ENCODE measurements at places on chromosomes 3 and 15. TPM values are rescaled to one million over a fixed set of nuclear protein-coding genes. Genes with fewer than 3 reads are reported as not detected.

Gene NDN
- polyA plus RNA-seq = 12.2 TPM

Gene MEIS2
- 89.7 TPM for polyA plus RNA-seq

Gene ST3GAL6
- 95.9 TPM for polyA plus RNA-seq

Gene ZPLD1
- not detected for polyA plus RNA-seq

Gene CHL1
- 0.96 TPM for polyA plus RNA-seq

Gene DPPA4
- polyA plus RNA-seq = not detected

Gene GPR171
- 0.19 TPM for polyA plus RNA-seq

Gene SAXO2
- 0.32 TPM for polyA plus RNA-seq

Gene HEG1
- polyA plus RNA-seq = 23.7 TPM

Gene LMOD3
- polyA plus RNA-seq = 38.6 TPM

Gene FAM162A
- 269 TPM for polyA plus RNA-seq

Gene KNG1
- polyA plus RNA-seq = 0.11 TPM

Gene DENND4A
- polyA plus RNA-seq = 5.4 TPM

Gene MYO9A
- 10.9 TPM for polyA plus RNA-seq

- H3K4me3 ChIP-seq = no peak overlapping the region
- H3K36me3 ChIP-seq = no peaks in the 10 kb centered on the region
- H3K27ac ChIP-seq = no peak overlapping the region
- DNase-seq = no peak
These were observed 14.5 kb downstream of the SPTBN5 start for GRCh38 chr15:41879321-41879845.

DNA sequence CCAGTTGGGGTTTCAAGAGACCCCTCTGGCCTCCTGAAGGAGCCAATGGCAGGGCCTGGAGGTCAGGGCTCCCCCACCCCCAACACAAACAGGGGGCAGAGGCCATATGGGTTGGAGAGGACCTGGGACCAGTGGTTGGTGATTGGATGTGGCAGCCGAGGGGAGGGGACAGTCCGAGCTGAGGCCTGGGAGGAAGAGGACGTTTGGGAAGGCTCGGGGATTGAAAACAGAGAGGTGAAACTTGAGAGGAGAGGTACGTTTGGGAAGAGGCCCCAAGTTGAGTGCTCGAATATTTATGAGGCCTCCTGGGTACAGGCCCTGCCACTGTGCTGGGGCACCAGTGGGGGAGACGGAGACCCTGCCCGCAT lies 53.7 kb downstream of the DNAJB8 start:
- no peaks in the 10 kb centered on the region for H3K27me3 ChIP-seq
- peaks cover 7% of the 10 kb centered on the region for H3K4me1 ChIP-seq
- DNase-seq = no peak
- H3K4me3 ChIP-seq = no peak overlapping the region

DNA sequence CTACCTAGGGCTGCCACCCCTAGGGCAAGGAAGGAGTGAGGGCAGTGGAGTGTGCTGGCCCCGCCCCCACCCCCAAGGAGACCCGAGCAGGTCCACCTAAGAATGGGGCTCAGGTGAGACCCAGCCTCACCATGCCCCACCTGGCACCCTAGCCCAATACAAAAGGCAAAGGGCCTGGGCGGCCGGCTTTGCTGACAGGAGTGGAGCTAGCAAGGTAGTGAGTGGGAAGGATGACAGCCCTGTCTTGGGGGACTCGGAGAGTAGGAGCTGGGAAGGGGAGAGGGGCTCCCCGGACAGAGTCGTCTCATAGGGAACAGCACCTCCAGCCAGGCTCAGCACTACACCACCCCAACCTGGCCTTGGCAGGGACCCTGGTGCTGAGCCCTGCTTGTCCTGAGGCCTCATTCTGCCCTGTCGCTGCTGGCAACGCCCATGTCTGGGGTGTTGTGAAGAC lies 12.1 kb downstream of the C15orf39 start:
- DNase-seq = no peak
- peaks cover 28% of the 10 kb centered on the region for H3K4me1 ChIP-seq
- H3K36me3 ChIP-seq = no peaks in the 10 kb centered on the region
- H3K27ac ChIP-seq = no peak overlapping the region

DNA sequence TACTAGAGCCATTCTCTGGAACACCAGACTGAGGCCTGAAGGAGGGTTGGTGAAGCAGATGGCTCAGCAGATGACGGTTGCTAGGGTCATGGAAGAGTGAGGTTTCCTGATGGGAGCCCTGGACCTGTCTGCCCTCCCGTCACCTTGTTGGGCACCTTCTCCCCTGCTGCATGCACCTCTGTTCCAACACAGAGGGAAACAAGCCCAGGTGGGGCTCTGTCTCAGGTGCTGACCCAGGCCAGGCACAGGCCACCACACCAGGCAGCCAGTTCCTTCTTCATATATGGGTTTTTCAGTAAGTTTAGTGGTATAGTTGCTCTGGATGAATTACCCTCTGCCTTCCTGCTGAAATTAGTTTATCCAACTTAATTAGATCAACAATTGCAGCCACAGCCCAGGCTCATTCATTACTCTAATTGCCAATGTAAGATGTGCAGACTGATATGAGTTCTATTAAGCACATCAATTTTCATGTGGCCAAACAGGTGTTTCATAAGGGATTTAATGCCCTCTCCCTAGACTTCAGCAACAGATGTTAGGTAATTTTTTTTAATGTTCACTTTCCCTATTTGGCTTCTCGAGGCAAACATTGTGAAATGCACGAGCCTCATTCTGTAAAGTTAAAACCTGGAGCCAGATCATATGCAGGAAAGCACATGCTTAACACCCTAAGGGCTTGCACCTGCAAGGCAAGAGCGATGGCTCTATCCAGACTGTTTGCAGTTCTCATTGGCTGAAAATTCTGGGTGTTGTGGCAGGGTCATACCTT lies 174.8 kb downstream of the CHDH start:
- no peaks in the 10 kb centered on the region for H3K36me3 ChIP-seq
- DNase-seq = no peak
- no peak overlapping the region for H3K27ac ChIP-seq
- no peaks in the 10 kb centered on the region for H3K4me1 ChIP-seq

DNA sequence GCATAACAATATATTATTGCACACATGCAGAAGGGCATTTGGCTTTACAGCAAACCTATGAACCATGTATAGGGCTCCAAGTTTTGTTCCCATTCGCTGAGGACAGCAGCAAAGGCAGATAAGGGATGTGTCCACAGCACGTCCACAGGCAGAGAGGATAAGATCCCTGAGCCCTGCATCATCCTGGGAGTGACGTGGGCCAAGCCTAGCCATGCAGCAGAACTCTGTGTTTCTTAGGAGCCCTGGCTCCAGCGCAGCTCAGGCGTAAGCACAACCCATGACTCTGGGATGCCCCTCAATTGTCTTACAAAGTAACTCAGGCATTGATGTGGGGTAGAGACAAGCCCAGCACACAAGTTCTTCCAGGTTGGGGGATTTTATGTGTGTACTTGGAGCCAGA lies 194.3 kb upstream of the CTDSPL start:
- DNase-seq = no peak
- peaks cover 35% of the 10 kb centered on the region for H3K4me1 ChIP-seq
- H3K4me3 ChIP-seq = no peak overlapping the region

DNA sequence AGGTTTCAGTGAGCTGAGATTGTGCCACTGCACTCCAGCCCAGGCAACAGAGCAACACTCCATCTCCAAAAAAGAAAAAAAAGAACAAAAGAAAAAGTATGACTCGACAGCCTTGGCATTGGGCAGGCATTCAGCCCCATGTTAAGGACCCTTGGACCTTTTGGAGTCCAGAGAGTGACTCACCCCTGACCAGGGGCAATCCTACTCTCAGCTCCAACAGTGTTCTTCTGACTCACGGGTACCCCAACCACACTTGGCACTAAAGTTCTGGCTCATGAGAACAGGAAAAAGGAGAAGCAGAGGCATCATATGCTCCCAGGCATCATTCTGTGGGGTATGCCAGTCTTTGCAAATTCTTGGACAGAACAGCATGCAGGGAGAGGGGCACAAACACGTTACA lies 252.4 kb upstream of the HES1 start:
- no peaks in the 10 kb centered on the region for H3K36me3 ChIP-seq
- H3K27ac ChIP-seq = no peak overlapping the region
- no peak for DNase-seq
- H3K4me1 ChIP-seq = no peaks in the 10 kb centered on the region
- no peak overlapping the region for H3K4me3 ChIP-seq

GRCh38 chr3:196677353-196677752 lies 34.7 kb downstream of the CEP19 start:
- no peak overlapping the region for H3K27ac ChIP-seq
- H3K4me1 ChIP-seq = no peaks in the 10 kb centered on the region
- H3K27me3 ChIP-seq = no peaks in the 10 kb centered on the region
- no peak for DNase-seq

DNA sequence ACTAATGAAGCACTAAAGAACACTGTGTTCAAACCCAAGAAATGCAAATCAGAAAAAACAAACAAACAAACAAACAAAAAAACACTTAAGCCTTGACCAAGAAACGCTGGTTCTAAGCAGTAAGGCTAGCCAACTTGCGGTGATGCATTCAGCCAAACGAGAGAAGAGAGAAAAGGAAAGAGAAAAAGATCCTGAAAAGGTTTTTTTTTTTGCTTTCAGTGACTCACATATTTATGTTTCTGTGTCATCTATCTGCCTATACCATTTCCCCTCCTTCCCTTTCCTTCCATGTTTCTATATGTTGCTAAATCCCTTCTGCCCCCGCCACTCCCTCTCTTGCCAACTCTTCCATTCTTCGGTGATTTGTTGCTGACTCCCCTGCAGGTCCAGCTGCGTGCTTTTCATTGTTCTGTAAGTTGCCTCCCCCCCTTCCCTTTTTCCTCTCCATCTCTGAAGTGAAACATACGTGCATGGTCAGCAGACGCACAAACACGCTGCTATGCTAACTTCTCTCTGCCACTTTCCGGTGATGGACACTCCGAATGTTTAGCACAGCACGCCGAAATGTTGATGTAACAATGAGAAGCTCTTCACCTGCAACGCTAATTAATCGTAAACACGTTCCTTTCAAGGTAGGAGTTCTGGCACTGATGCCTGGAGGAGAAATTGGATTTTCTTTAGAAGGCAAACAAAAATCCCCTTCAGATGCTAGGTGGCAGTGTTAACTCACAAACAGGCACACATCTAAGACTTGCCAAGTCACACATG lies 154.4 kb downstream of the TUSC7 start:
- H3K4me1 ChIP-seq = no peaks in the 10 kb centered on the region
- H3K27me3 ChIP-seq = no peaks in the 10 kb centered on the region
- no peak overlapping the region for H3K4me3 ChIP-seq

- H3K27ac ChIP-seq = no peak overlapping the region
- no peaks in the 10 kb centered on the region for H3K36me3 ChIP-seq
- no peak for DNase-seq
- H3K4me3 ChIP-seq = no peak overlapping the region
- no peaks in the 10 kb centered on the region for H3K27me3 ChIP-seq
These were observed 29.7 kb upstream of the HHATL start for GRCh38 chr3:42732196-42732828.

- H3K27ac ChIP-seq = no peak overlapping the region
- H3K4me3 ChIP-seq = no peak overlapping the region
- no peak for DNase-seq
- no peaks in the 10 kb centered on the region for H3K36me3 ChIP-seq
- no peaks in the 10 kb centered on the region for H3K4me1 ChIP-seq
- H3K27me3 ChIP-seq = no peaks in the 10 kb centered on the region
These were observed 12.9 kb downstream of the DZIP3 start for GRCh38 chr3:108602249-108602934.

DNA sequence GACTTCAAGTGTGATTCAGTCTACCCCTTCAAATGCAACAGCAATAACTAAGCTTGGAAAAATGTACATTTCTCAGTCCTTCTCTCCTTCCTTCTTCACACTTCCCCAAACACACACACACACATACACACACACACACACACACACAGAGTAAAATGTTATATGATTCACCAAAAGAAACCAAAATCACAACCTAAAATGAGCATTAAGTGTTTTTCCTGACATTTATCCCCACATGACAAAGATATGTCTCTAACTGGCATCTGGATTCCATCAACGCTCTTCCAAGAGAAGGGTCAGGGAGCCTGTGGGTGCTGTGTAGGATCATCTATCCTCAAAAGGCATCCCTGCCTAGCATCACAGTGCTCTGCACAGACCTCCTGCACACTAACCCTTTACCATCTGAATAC lies 21.0 kb downstream of the PDZRN3 start:
- no peaks in the 10 kb centered on the region for H3K27me3 ChIP-seq
- peak overlapping the region; percentile 1 for H3K27ac ChIP-seq
- DNase-seq = no peak
- peaks cover 5% of the 10 kb centered on the region for H3K36me3 ChIP-seq

GRCh38 chr3:47874438-47874837 lies 71.5 kb downstream of the DHX30 start:
- H3K27ac ChIP-seq = no peak overlapping the region
- peaks cover 62% of the 10 kb centered on the region for H3K4me1 ChIP-seq
- DNase-seq = no peak
- H3K36me3 ChIP-seq = peaks cover 15% of the 10 kb centered on the region
- H3K27me3 ChIP-seq = no peaks in the 10 kb centered on the region
- no peak overlapping the region for H3K4me3 ChIP-seq

DNA sequence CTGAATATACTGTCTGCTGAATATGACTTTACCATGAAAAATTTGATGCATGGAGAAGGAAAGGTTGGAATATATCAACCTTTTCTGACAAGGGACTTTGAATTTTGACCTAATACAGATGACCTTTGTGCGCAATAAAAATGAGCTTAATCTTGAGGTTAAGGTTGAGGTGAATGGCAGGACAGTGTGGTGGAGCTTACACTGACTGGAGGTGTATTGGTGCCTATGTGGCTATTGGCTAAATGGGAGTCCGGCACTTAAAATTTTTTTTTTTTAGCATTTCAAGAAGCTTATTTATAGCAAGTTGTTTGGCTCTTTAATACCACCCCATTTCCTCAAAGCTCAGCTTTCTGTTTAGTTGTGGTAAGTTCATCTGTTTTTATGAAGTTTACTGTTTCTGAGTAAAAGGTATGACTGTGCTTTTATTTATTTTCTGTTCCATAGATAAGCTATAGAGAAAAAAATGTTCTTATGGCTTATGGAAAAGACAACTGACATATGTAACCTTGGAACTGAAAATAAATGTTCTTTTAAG lies 15.2 kb downstream of the CDIN1 start:
- H3K4me1 ChIP-seq = peaks cover 13% of the 10 kb centered on the region
- H3K27me3 ChIP-seq = no peaks in the 10 kb centered on the region
- H3K36me3 ChIP-seq = no peaks in the 10 kb centered on the region
- H3K27ac ChIP-seq = peak overlapping the region; percentile 36
- DNase-seq = no peak
- no peak overlapping the region for H3K4me3 ChIP-seq

DNA sequence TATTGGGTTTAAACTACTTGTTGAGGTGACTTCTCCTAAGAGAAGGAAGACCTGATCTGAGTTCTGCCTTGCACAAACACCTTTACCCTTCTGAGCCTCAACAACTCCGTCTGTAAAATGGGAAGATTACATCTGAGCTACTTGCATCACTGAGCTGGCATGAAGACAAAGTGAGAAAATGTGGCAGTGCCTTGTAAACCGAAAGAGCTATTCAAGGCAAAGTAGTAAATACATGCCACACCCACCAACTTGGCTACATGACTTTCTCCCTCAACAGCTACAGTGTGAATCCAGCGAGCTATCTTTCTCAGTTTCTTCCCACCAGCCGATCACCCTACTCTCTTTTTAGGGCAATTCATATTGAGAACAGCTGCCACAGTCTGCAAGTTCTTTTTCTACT lies 148.3 kb downstream of the FOXB1 start:
- peaks cover 50% of the 10 kb centered on the region for H3K27me3 ChIP-seq
- H3K4me1 ChIP-seq = no peaks in the 10 kb centered on the region
- no peak overlapping the region for H3K4me3 ChIP-seq

GRCh38 chr3:177687291-177687690 lies 490.0 kb upstream of the TBL1XR1 start:
- H3K36me3 ChIP-seq = no peaks in the 10 kb centered on the region
- no peak overlapping the region for H3K4me3 ChIP-seq
- H3K4me1 ChIP-seq = no peaks in the 10 kb centered on the region
- H3K27ac ChIP-seq = no peak overlapping the region
- H3K27me3 ChIP-seq = no peaks in the 10 kb centered on the region

Measured in heart left ventricle (tissue), 16 donors.